Vagina (tissue), 2 donors: ENCODE measurements at places on chromosomes 16 and 17.

GRCh38 chr16:8621572-8622314, at the start of gene METTL22:
Gene METTL22 (plus strand): TSS chr16:8621698. CDS start chr16:8625666, 3,968 bp downstream.
- DNase-seq, result no peak

DNA sequence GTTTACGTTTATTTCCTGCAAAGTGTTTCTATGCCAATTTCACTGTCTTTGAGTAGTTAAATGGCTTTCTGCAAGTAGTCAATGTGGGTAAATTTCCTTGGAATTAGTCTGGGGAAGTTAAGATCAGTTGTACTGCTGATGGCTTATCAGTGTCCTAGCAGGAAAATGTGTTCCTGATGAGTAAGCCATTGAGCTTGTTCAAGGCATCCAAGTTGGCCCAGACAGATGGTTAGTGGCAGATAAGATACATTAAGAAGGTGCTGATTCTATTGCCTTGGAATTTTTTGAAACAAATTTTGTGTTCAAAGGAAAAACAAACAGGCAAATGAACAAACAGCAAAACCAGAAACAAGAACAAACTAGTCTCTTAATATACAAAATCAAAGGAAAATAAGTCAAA, 258.4 kb downstream of the MAP2K6 start:
- DNase-seq, result no peak

GRCh38 chr16:7382521-7382920, 49.9 kb downstream of the RBFOX1 start:
- no peak for DNase-seq

- no peak for DNase-seq
Observed at GRCh38 chr17:81066771-81067315, 31.9 kb downstream of the BAIAP2 start.

- no peak for DNase-seq
Observed at GRCh38 chr17:42548993-42549755, 3.5 kb upstream of the HSD17B1 start.

GRCh38 chr17:73909186-73909585, 264.9 kb upstream of the SDK2 start:
- DNase-seq, result peak; percentile 42

GRCh38 chr17:28950017-28950751, 1.1 kb downstream of the PHF12 start:
- peak; percentile 96 for DNase-seq

- DNase-seq, result no peak
Observed at GRCh38 chr17:39612291-39612894, 4.7 kb upstream of the NEUROD2 start.

- DNase-seq, result no peak
Observed at GRCh38 chr17:13346081-13346533, 255.6 kb downstream of the HS3ST3A1 start.

- DNase-seq, result no peak
Observed at GRCh38 chr16:31414706-31415105, 13.5 kb downstream of the COX6A2 start.

- no peak for DNase-seq
Observed at GRCh38 chr17:57459286-57459915, 203.1 kb downstream of the MSI2 start.

DNA sequence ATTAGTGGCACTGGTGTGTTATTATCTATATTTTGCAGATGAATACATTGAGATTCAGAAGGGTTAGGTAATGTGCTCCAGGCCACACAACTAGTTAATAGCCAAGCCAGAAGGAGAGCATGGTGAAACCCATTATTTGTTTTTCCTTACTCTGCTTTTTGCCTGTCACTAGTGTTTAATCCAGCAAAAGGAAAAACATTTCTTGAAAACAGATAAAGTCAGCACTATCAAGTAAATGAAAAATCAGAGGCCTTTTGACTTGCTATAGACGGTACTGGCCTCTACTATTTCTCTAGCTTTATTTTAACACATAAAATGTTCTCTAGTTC, 4.8 kb downstream of the PITPNC1 start:
- DNase-seq, result no peak

DNA sequence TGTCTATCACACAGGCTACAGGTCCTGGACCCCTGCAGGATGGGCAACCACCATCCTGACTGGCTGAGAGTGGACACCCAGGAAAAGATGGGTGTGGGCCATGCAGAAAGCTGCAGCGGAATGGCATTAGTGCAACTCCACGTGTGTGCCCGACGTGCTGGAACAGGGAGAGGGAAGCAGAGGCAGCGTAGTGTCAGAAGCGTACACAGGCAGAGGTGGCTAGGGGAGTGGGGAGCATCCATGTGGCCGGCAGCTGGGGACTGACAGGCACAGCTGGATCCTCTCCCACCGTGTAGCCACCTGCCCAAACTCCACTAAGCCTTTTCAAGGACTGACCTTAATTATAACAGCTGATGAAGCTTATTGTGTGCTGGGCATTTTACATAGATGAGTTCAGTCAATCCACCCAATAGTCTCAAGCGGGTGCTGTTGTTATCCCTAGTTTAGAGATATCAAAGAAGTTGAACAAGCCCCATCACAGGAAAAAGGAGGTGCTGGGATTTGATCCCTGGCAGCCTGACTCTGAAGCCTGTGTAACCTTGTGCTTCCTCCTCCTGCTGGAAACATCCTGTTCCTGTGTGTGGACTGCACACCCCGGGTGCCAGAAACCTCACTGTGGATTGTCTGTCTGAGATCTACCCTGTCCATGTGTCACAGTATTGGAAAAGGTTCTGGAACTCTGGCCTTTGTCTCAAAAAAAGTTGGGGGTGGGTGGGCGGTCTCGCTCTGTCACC, 114.0 kb downstream of the PRKCA start:
- DNase-seq, result no peak

DNA sequence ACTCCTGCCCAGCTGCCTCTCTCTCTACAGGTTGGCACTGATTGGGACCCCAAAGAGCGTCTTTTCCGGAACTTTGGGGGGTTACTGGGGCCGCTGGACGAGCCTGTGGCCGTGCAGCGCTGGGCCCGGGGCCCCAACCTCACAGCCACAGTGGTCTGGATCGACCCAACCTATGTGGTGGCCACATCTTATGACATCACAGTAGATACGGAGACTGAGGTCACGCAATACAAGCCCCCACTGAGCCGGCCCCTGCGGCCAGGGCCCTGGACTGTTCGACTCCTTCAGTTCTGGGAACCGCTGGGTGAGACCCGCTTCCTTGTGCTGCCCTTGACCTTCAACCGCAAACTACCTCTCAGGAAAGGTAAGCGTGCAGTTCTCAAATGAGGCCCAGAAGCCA, 12.3 kb downstream of the XYLT2 start:
- no peak for DNase-seq

- DNase-seq, result no peak
Observed at GRCh38 chr17:73815474-73815873, 171.2 kb upstream of the SDK2 start.

DNA sequence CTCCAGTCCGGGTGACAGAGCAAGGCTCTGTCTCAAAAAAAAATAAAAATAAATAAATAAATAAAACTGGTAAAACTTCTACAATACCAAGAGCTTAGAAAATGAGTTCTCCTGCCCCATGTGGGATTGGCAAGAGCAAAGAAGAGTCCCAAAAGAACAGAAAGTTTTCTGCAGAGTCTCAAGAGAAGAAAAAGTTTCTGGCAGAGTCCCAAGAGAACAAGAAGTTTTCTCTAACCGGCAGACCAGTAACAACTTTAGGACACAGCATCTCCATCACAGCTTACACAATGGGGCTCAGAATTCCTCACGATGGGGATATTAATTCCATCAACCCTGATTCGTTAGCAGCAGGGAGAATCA, 1.1 kb downstream of the SLC39A11 start:
- DNase-seq, result no peak
